ENCODE measurements at places on chromosomes 1 and 21.

DNA sequence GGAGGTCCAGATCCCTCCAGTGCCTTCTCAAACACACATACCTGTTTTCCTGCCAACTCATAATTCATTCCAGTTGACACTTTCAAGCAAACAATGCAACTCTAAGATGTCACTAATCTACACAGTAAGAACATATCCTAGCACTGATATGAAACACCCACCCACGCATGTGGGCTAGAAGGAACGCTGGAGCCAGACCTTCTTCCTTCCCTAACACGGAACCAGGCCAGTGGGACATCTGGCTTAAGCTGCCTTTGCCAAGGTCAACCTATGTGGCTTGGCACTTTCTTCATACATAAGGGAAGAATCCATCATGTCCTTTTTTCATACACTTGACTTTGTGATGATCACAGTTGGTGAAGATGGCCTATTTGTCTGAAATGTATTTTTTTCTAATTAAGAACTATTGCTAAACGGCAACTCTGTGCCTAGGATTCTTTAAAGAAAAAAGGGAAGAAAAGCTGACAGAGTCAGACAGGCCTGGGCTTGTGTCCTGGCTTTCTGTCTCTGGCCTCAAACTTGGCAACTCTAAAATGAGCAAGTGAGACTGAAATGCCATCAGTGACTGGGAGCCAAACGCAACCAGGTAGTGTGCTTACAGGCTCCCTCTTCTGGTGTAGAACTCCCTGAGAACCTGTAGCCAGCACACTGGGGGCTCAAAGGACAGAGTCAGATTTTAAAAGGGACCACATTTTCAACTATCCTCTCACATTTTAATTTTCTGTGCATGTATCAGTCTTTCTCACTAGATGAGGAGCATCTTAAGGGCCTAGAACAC is 92.6 kb upstream of the BEND5 start:
- DNase-seq = no peak

DNA sequence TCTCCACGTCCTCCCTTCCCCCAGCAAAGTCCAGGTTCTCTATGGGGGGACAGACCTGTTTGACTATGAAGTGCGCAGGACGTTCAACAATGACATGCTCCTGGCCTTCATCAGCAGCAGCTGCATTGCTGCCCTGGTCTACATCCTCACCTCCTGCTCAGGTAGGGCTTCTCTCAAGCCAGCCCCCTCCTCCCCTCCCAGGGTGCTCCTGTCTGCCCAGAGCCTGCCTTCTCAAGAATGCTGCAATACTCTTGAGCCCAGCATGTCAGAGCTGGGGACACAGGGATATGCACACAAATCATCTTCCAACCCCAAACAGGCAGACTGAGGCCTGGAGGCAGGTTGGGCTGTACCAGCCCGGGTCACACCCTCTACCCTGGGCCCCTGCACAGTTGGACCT is 35.4 kb downstream of the DISP3 start:
- DNase-seq = no peak

DNA sequence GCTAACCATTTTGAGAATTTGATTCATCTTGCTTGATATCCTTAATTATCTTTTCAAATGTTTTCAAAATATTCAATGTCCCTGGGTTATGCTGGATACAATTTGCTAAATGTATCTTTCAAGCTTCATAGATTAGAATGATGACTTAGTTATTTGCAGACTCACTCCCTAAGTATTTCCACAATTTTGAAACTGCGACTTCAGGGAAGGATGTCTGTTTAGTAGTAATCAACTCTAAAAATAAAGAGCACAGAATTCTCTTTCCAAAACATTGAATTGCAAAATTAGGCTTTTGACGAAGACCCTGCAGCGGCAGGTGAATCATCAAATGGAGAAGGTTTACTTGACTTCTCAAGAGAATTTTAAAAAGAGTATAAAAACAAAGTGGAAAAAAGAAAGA is 14.2 kb downstream of the RGS1 start:
- DNase-seq = no peak

- no peak for DNase-seq
These were observed 3.2 kb upstream of the TMEM51 start for GRCh38 chr1:15150376-15150775.

GRCh38 chr1:246221485-246222255 is 285.4 kb downstream of the SMYD3 start:
- DNase-seq = no peak

DNA sequence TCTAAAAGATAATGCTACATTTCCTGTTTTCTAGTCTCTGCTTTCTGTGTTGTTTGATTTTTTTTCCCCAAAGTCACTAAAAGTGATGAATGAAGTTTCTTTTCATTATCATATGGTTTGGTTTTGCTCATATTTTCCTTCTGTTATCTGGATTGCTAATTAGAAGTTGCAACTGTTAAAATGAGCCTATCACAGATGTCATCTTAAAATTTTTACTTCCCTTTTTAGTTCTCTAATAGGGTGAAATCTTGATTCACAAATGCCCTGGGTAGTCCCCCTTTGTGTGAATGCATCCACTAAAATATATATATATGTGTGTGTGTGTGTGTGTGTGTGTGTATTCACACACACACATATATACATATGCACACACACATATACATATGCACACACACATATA is 144.1 kb downstream of the GREM2 start:
- no peak for DNase-seq

DNA sequence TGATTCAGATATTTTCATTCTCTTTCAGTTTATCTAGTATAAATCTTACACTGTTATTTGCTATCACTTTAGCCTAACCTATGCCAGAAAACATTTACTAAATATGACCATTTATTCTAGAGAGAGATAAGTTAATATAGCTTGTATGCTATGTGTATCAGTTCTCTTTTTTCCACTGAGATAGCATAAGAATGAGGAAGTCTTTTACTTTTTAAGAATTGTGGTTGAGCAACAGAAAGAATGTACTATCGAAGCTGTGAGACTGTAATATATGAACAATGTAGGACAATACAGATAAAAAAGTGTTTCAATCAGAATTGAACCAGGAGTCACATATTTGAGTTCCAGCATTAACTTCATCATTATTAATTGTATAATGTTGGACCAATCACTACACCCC is 479.9 kb upstream of the PLXNA2 start:
- DNase-seq = no peak

GRCh38 chr1:109765483-109765815 is 1.7 kb upstream of the EPS8L3 start:
- no peak for DNase-seq

GRCh38 chr1:39927538-39927937 is 25.8 kb upstream of the MYCL start:
- DNase-seq = no peak

- no peak for DNase-seq
These were observed 55.3 kb upstream of the WASF2 start for GRCh38 chr1:27545271-27545670.

Data from activated naive CD4-positive, alpha-beta T cell (primary cell).